ENCODE measurements at places on chromosomes 3 and 15.

DNA sequence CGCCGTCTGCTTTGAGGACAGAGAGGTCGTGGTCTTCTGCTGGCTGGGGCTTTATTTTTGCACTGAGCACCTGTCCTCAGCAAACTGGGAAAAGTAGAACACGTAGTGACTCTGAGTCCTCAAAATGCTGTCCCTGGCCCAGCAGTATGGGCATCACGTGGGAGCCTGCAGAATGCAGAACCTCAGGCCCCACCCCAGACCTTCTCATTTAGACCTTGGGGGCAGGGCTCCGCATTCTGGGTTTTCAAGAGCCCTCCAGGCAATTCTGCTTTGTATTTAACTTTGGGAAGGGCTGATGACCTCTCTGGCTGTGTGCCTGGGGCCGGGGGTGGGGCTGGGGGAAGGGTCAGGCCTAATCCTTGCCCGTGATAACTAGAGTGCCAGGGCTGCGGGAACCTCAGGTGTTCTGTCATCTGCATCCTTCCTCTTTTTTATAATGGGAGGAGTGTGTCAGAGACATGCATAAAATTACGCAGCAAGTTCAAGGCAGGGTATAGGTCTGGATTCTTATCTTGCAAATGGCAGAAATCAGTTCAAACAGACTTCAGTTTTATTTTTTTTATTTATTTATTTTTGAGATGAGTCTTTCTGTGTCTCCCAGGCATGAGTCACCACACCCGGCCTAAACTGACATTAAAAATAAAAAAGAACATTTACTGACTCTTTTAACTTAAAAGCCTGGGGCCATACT, 11.1 kb downstream of the SLC6A6 start:
- DNase-seq: no peak

DNA sequence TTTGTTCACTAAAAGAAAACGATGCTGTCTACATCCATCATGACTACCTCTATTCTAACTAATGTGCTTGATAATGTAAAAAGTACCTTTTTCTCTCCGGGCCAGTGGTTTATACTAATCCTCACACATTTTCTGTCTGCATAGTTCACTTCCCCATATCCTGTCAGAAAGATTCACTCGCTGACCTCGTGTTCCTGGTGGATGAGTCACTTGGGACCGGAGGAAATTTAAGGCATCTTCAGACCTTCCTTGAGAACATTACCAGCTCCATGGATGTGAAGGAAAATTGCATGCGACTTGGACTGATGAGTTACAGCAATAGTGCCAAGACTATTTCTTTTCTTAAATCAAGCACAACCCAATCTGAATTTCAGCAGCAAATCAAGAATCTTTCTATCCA, 33.8 kb downstream of the COL6A5 start:
- DNase-seq: no peak

GRCh38 chr3:177141471-177141870, 55.8 kb downstream of the TBL1XR1 start:
- no peak for DNase-seq

- DNase-seq: no peak
Observed at GRCh38 chr15:90008607-90009006, 7.5 kb downstream of the ZNF710 start.

- no peak for DNase-seq
Observed at GRCh38 chr15:42903388-42904324, 16.9 kb downstream of the TTBK2 start.

DNA sequence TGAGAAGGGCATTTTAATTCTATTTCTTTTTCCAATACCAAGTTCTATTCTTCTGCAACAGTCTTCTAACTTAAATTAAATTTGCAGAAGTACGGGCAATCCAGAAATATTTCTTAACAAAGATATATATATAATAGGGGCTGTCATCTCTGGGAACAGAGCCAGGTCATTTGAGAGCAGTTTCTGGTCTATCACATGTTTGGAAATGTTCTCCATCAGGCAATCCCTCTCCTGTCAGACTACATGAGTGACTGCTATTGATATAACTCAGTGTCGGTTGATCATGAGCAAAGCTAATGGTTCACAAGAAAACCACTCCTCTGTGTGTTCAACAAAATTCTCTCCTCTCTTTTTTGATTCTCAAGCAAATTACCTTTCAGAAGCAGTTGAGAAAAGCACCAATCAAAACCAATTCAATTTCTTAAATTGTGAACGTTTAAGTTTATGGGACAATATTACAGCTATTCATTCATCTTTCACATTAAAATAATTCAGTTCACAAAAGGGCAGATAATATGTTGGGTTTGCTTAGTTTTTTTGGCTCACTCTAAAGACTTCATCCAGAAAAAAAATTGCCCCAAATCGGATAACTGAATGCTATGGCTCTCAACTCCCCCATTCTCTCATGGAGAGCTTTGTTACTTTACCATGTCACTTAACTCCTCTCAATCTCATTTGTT, 152.9 kb upstream of the TGFBR2 start:
- peak; percentile 40 for DNase-seq

DNA sequence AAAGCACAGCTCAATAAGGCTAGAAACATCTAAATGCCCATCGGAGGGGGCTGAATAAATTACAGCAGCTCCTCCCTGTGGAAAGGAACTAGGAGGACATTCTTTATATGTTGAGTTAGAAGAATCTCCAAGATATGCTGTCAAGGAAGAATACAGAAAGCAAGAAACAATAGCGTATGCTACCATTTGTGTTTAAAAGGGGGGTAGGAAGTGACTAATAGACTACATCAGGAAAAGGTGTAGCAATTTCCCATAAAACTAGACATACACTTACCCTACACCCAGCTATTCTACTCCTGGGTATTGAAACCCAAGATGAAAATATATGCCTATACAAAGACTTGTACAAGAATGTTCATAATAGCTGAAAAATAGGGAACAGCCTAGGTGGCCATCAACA, 21.6 kb downstream of the SEC61A1 start:
- DNase-seq: no peak

GRCh38 chr3:18207226-18207625, 217.9 kb downstream of the SATB1 start:
- DNase-seq: no peak

- DNase-seq: no peak
Observed at GRCh38 chr3:6737630-6738029, 123.3 kb upstream of the GRM7 start.

DNA sequence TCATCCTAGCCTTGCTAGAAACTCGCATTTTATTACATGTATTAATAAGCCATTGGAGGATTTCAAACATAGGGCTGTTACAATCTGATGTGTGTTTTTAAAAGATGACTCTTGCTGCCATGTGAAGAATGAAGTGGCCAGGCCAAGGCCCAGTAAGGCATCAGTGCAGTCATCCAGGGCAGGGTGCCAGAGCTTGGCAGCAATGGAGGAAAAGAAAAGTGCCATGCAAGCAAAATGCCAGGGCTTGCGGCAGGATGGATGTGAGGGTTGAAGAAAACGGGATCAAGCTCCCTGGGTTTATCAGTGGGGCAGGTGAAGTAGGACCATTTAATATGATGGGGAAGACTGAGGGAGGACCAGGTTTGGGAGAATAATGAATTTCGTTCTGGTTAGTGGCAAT, 183.6 kb downstream of the MINAR1 start:
- no peak for DNase-seq

- DNase-seq: no peak
Observed at GRCh38 chr3:190556351-190556750, 42.5 kb downstream of the IL1RAP start.

DNA sequence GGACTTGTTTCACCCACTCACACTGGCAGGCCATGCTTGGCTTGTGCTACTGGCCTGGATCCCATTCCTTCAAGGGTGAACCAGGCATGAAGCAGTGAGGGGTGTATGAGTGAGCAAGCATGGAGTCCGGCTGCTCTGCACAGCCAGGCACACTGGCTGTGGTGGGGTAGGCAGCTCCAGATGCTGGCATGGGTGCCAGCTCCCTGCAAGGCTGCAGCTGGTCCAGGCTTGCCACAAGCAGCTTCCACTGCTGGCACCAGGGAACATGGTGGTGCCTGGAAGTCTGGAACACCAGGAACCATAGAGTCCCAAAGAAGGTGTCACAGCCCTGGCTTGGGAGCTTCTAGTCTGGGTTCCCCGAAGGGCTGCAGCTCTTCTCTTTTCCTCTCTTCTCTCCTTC, 395.1 kb downstream of the UNC13C start:
- DNase-seq: no peak

DNA sequence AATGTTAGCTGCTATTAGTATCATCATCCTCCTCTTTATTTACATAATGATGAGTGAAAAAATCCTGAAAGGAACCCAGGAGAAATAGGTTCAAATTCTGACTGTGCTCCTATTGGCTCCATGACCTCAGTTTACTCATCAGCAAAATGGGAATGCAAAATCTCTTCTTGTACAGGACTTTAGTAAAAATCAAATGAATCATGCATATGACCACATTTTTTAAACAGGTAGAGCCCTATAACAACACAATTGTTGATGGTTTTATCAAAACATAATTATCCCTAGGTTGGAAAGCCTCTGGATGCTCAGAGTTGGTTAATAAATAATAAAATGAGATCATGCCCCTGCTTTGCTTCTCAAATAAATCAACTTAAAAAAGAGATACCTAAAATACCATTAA, 16.0 kb upstream of the NR2F2 start:
- no peak for DNase-seq

GRCh38 chr15:90617171-90617570, 87.4 kb downstream of the CRTC3 start:
- no peak for DNase-seq
